Stimulated activated CD8-positive, alpha-beta memory T cell treated with anti-CD3 and anti-CD28 coated beads, Interleukin-7, amount 100 ng/mL, for 4 hours (primary cell): ENCODE measurements at places on chromosomes 3 and 15.

DNA sequence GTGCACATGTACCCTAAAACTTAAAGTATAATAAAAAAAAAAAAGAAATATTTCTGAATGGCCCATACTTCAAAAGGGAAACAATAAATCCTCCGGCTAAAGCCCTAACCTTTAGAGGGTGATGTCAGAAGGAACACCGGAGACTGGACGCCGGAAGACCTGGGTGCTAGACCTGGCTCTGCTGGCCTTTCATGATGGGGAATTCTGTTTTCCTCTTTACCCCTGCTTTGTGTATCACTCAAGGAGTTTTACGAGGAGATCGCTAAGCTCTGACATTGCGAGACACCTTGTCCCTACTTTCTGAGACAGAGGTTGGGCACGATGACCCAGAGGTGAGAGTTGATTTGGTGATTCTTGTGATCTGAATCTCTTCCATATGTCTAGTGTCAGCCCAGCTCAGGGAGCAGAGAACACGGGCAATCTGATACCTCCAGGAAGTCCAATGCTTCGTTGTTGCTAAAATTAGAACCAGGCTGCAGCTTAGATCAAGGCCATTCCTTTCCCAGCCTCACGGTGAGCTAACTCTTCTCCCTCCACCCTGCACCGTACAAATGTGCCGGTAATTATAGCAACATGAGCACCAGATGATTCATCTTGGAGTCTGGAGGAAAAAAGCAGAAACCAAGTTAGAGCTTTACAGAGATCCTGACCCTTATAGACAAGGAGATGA lies 42.0 kb upstream of the CFAP161 start:
- no peak for DNase-seq

- no peak for DNase-seq
These were observed 17.3 kb downstream of the CISH start for GRCh38 chr3:50594253-50594785.

DNA sequence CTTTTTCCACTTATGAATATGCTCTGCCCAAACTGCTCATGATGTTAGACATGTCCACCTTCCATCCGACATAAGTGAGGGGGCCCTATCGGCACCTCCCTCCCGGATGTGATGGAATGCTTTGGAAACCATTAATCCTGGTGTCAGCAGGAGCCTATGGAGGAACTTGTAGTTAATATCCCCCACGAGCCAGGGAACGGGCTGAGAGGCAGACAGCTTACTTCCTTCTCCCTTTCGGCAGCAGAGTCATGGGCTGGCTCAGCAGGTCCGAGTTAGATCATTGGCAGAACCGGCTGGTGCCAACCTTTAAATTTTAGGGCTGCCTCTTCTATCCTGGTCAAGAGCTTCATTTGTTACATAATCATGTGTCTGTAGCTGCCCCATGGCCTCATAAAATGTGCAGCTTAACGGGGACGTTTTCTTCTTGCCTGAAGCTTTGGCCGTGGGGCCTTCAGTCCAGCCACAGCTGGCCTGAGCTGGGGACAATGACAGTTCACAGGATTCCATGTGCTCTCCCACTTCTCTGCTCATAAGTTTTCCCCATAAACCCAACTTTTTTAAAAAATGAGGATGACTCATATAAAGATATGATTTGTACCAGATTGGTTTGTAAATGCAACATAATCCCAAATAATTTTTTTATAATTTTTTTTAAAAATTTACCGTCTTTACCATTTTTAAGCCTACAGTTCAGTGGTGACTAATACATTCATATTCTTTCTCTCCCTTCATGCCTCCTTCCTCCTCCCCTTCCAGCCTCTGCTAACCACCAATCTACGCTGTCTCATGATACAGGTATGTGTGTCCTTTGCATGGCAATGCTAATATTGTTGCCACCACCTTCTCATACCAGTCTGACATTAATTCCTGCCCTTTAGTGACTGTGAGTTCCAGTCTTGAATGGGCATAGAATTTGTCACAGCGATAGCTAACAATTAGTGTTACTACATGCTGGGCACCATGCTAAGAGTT lies 62.2 kb upstream of the RGMA start:
- DNase-seq = no peak

DNA sequence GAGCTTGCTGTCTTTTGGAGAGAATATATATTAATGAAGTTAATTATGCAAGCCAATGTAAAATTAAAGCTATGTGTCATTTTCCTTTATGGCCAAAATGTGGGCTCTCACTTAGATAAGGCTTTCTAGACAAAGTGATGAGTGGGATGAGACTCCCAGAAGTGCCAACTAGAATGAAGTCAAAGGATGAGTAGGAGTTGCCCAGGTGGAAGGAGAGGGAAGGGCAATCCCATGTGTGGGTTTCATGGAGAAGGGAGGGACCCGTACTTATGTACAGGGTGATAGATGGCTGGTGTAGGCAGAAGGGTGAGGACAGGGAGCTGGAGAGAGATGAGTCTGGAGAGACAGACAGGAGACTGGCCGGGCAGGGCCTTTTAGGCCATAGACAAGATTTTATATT lies 239.2 kb downstream of the THRB start:
- no peak for DNase-seq

DNA sequence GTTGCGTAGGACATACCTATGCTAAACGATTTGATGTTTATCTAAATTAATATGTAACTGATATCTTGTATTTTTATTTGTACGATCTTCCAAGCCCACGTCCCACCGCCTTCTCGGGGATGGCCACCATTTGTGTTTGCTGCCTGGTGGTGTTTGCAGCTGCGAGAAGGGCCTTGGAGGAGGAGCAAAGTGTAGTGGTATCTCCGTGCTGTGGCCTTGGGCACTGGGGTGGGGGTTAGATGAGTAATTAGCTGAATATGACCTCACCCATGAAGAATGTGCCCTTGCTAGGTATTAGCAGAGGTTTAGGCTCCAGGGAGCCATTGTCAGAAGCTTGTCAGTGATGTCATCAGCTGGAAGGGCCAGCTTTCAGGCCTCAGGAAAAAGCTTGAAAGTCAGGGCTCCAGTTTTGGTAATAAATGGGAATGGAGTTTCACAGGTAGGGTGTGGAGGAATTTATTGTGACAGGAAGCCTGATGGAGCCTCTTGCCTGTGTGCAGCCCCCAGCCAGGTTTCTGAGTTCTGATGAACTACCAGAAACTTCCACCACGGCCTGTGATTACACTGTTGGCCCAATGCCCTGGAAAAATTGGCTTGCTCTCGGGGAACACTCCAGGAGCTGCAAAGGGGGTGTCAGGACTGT lies 41.0 kb downstream of the FLNB start:
- no peak for DNase-seq

GRCh38 chr3:194061421-194062030 lies 74.4 kb upstream of the HES1 start:
- no peak for DNase-seq

- no peak for DNase-seq
These were observed 158.7 kb downstream of the GBE1 start for GRCh38 chr3:81602781-81603180.

- no peak for DNase-seq
These were observed 18.9 kb downstream of the CCPG1 start for GRCh38 chr15:55389264-55389607.

- DNase-seq = no peak
These were observed 111.7 kb downstream of the DNAJB8 start for GRCh38 chr3:128354788-128355542.

DNA sequence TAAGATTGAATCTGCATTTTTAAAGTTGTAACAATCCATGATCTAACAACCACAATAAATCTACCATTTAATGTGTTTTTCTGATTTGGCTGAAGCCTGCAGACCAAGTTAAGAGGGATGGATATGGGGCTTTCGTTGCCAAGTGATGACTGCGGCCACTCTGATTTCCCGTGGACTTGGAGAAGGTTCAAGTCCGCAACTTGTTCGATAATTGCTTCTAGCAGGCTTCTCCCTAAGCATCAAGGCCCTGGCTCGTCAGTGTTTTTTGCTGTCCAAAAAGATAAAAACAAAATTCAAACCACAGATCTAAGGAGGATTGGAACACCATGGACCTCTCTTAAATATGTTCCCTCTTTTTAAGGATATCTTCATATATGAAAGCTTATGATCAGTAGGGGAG lies 256.6 kb downstream of the CNTN3 start:
- DNase-seq = no peak

DNA sequence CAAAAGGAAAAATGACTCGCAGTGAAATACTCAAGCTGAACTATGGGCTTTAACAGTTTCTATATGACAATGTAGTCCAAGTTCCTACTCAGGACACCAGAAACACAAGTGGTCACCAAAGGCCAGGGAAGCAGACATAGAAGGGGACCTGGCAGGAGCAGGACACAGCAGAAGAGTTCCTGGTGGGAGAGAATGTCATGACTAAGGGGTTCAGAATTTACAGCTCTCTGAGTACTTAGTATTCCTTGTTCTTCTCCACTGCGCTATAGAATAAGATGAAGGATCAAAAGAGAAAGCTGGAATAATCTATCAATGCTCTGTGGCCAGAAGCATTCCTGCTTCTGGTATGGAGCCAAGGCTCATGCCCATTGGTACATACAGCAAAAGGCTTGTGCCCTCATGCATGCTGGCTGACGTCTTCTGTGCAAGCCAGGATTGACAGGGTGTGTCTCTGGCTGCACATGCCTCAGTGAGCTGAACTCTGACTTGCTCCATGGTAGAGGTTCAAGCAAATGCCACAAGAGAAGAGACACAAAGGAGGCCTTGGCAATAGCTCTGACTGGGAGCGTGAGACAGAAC lies 128.7 kb upstream of the SLC2A2 start:
- no peak for DNase-seq

- DNase-seq = no peak
These were observed 204.6 kb downstream of the PLCL2 start for GRCh38 chr3:17089314-17089700.

DNA sequence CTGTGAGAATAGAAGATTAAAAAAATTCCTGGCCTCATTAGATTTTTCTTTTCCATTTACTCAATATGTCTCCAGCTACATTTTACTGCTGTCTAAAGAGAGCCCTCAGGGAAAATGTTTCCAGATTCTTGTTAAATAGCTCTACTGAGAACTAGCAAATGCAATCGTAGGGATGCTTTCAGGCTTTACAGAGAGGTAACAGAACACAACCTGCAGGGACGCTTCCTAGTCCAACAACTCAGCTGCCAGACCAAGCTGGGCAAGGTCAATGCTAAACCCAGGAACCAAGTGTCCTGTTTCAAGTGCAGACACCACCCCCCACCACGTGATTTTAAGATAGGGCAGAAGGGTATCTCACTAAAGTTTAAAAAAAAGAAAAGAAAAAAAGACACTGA lies 25.2 kb downstream of the ARHGEF3 start:
- DNase-seq = no peak

- no peak for DNase-seq
These were observed 204.4 kb upstream of the RASGRP1 start for GRCh38 chr15:38768970-38769369.
